Hippocampal formation (tissue), 2 donors: ENCODE measurements at places on chromosomes 16 and 17.

DNA sequence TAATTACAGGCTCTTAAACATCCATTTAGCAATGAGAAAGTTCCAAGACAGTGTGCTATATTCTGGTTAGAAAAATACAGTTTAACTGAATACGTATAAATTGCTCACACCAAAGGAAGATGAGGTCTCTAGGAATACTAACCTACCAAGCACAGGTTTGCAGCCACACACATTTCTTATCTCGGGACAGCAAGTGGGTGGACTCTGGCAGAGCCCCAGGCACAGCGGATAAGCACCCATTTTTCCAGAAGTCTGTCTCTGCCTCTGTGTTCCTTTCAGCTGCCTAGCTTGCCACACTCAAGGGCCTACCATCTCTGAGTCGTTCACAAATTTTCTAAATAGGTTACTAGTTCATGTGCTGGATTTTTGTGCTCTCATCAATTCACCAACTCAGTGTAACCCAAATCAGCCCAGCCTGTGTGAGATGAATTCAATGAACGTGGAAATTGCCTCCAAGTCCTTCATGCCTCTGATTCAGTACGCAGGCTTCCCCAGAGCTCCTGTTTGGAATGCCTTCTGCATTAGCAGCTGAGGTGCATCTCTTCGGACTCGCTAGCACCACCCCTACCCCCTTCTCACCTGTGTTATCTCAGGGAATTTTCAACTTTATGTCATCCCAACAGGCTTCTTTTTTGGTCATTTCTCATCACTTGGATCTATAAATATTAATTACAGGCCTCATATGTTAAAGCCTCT lies 581.0 kb upstream of the CDH11 start:
- no peak for DNase-seq

DNA sequence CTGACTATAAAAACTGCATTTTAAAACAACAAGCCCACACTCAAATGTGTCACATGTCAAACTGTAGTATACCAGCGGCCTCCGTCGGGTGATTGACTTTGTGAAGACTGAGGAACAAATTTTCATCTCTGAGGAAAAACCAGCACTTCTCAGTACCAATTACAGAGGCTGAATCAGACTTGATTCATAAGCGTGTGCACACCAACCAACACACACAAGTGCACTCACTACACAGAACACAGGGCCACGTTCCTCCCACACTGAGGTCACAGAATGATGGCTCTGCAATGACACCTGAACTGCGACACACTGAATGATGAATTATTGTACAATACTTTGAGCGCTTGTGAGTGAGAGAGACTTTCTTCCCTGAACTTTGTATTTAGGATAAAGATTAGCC lies 29.6 kb downstream of the XPO6 start:
- no peak for DNase-seq

GRCh38 chr16:56257666-56258342 lies 66.5 kb downstream of the GNAO1 start:
- DNase-seq, result no peak

DNA sequence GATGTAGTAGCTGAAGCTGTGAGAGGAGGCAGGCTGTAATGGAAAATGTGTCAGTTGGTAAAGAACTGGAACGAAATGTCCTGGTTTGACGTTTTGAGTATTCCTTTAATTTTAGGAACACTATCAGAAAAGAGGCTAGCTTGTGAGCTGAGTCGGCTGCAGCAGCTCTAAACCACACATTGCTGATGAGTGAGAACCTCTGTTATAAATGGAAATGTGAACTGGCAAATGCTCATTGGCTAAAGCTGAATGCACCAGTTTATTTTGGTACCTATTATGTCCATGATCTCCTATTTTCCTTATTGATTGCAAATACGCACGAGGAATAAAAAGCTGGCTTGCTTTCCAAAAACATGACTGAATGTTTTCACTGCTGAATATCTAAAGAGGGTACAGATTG lies 11.0 kb upstream of the WIPI1 start:
- no peak for DNase-seq

DNA sequence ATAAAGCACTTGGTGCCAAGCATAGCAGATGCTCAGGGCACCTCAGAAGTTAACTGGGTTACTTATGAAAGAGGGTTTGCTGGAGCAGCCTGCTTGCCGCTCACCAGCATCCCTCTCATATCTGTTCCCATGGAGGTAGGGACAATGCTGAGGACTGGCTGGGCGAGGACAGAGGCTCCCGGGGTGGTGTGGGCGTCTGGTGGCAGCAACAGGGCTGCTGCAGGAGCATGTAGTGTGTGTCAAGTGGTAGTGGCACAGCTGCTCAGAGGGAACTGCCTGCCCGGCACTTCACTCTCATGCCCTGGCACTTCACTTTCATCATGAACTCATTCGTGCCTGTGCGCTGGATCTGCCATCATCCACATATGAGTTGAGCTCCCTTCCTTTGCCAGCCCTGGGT lies 26.9 kb upstream of the ZNHIT3 start:
- no peak for DNase-seq
